Smooth muscle cell of the coronary artery (primary cell): ENCODE measurements at places on chromosomes 13 and 19. TPM values are rescaled to one million over a fixed set of nuclear protein-coding genes. Genes with fewer than 3 reads are reported as not detected.

The KLF1 gene
- 0.12 TPM in 1 of 2 replicates, not detected in the other for total RNA-seq

The SLITRK6 gene
- total RNA-seq: 1.5 TPM in 1 of 2 replicates, not detected in the other

The LRRC8E gene
- total RNA-seq: 4.3 and 5.6 TPM in 2 replicates

The SLC25A41 gene
- 0.23 TPM in 1 of 2 replicates, not detected in the other for total RNA-seq

The ZNF534 gene
- total RNA-seq: 0.08 TPM in 1 of 2 replicates, not detected in the other

The PIH1D1 gene
- 115 and 116 TPM in 2 replicates for total RNA-seq

The ZNF701 gene
- 9.5 and 11.8 TPM in 2 replicates for total RNA-seq

The B3GNT3 gene
- not detected in 2 replicates for total RNA-seq

The PSPN gene
- 0.53 and 0.70 TPM in 2 replicates for total RNA-seq

The BCAM gene
- total RNA-seq: 2.6 and 7.3 TPM in 2 replicates

The NOP53 gene
- total RNA-seq: 50.9 and 70.0 TPM in 2 replicates

The IZUMO4 gene
- 0.90 and 2.1 TPM in 2 replicates for total RNA-seq

The ZNF491 gene
- total RNA-seq: 2.8 and 5.7 TPM in 2 replicates

The CALR gene
- 1,958 and 2,935 TPM in 2 replicates for total RNA-seq

The PKN1 gene
- 137 and 164 TPM in 2 replicates for total RNA-seq

The POU4F1 gene
- not detected in 2 replicates for total RNA-seq

The SYDE1 gene
- total RNA-seq: 5.4 and 19.7 TPM in 2 replicates

The ZIK1 gene
- total RNA-seq: 4.6 and 11.3 TPM in 2 replicates

The NAXD gene
- 17.4 and 21.3 TPM in 2 replicates for total RNA-seq

The COLGALT1 gene
- total RNA-seq: 74.5 and 132 TPM in 2 replicates

The CEACAM5 gene
- not detected in 2 replicates for total RNA-seq

The GSX1 gene
- not detected in 2 replicates for total RNA-seq

The CCL25 gene
- total RNA-seq: not detected in 2 replicates

The CGB8 gene
- total RNA-seq: not detected in 2 replicates

The ERFL gene
- total RNA-seq: under 0.01 TPM in 1 of 2 replicates, not detected in the other

The MCOLN1 gene
- 4.5 and 15.9 TPM in 2 replicates for total RNA-seq

The GPC5 gene
- total RNA-seq: 0.12 TPM in 1 of 2 replicates, not detected in the other

The GATAD2A gene
- 30.1 and 40.2 TPM in 2 replicates for total RNA-seq

The CTXN1 gene
- total RNA-seq: 0.12 and 2.8 TPM in 2 replicates

The SCGB2B2 gene
- under 0.01 TPM in 1 of 2 replicates, not detected in the other for total RNA-seq

The FXYD7 gene
- not detected in 2 replicates for total RNA-seq

The BST2 gene
- total RNA-seq: 7.7 and 9.0 TPM in 2 replicates

The SGCG gene
- total RNA-seq: 0.53 and 0.82 TPM in 2 replicates

The ZNF681 gene
- total RNA-seq: 0.30 and 0.35 TPM in 2 replicates

The STOML3 gene
- total RNA-seq: not detected in 2 replicates

The ZNF527 gene
- 3.5 and 4.5 TPM in 2 replicates for total RNA-seq

The PODNL1 gene
- total RNA-seq: 0.90 and 1.1 TPM in 2 replicates

The CBARP gene
- total RNA-seq: 0.82 and 1.1 TPM in 2 replicates

The ZNF888 gene
- total RNA-seq: 4.6 and 4.7 TPM in 2 replicates

The RFPL4AL1 gene
- not detected in 2 replicates for total RNA-seq

The SELENOV gene
- not detected in 2 replicates for total RNA-seq

The DIRAS1 gene
- total RNA-seq: 1.2 and 18.4 TPM in 2 replicates

The ZNF599 gene
- 3.7 and 4.4 TPM in 2 replicates for total RNA-seq

The CERS1 gene
- total RNA-seq: 4.4 and 5.7 TPM in 2 replicates

The USP12 gene
- total RNA-seq: 8.3 and 13.2 TPM in 2 replicates

The NDUFB7 gene
- 224 and 415 TPM in 2 replicates for total RNA-seq

The AP1M2 gene
- total RNA-seq: 2.5 TPM in 1 of 2 replicates, not detected in the other

The RABAC1 gene
- total RNA-seq: 317 and 368 TPM in 2 replicates

The SBNO2 gene
- 40.7 and 112 TPM in 2 replicates for total RNA-seq

The GFY gene
- not detected in 2 replicates for total RNA-seq

The CD70 gene
- not detected in 2 replicates for total RNA-seq

The CDX2 gene
- total RNA-seq: not detected in 2 replicates

The ZNF528 gene
- total RNA-seq: 12.3 and 15.9 TPM in 2 replicates

The KRTDAP gene
- total RNA-seq: not detected in 2 replicates

The C5AR1 gene
- total RNA-seq: 0.08 TPM in 1 of 2 replicates, not detected in the other

The ZNF563 gene
- 3.5 and 3.7 TPM in 2 replicates for total RNA-seq

The CCDC8 gene
- total RNA-seq: 11.9 and 26.2 TPM in 2 replicates

The NXNL1 gene
- not detected in 2 replicates for total RNA-seq
